ENCODE measurements at places on chromosomes 12 and 14.

GRCh38 chr14:38137005-38137404 lies 70.7 kb upstream of the SSTR1 start:
- no peak for DNase-seq

DNA sequence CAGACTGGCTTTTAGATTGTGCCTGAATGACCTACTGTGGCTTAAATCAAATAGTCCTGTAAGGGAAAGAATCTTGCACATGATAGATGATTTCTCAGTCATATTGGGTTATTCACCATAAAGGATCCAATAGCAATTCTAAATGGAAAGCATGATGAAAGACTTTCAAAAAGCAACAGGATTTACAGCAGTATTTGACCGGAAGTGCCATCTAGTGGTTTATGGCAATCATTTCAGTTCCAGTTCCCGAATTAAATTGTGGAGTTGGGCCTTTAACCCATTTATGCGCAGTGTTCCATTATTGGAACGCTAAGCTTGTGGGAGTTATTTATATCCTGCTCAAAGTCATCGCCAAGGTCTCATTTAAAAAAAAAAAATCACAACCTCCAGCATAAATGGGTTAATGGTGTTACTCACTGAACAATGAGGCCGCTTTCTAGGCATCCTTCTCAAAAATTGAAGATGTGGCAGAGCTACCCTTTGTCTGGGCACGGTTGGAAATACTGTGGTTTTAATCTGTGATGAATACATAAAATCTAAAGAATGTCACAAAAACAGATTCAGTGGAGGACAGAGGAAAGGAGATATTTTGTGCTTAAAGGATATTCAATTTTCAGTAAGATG lies 60.8 kb upstream of the REP15 start:
- DNase-seq, result no peak

- DNase-seq, result no peak
Observed at GRCh38 chr12:88243982-88244381, 101.9 kb downstream of the TMTC3 start.

DNA sequence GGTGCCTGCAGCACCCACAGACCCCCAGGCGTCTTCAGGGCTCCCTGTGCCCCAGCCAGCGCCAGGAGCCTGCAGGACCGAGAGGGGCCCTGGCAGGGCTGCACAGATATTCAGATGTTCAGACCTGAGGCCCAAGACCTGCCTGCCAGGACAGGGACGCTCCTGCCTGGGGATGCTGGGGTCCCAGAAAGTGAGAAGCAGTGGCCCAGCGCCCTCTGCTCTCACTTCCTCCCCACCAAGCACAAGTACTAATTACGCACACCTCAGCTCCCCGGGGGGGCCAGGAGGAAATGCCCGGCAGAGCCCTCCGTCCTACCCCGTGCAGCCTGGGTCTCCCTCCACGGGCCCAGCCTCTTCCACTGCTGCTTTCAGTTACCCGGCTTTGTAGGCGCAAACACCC lies 28.8 kb upstream of the INF2 start:
- DNase-seq, result no peak

GRCh38 chr12:55723516-55724225 lies 3.5 kb downstream of the RDH5 start:
- no peak for DNase-seq

GRCh38 chr14:39988939-39989338 lies 556.7 kb upstream of the FBXO33 start:
- no peak for DNase-seq

DNA sequence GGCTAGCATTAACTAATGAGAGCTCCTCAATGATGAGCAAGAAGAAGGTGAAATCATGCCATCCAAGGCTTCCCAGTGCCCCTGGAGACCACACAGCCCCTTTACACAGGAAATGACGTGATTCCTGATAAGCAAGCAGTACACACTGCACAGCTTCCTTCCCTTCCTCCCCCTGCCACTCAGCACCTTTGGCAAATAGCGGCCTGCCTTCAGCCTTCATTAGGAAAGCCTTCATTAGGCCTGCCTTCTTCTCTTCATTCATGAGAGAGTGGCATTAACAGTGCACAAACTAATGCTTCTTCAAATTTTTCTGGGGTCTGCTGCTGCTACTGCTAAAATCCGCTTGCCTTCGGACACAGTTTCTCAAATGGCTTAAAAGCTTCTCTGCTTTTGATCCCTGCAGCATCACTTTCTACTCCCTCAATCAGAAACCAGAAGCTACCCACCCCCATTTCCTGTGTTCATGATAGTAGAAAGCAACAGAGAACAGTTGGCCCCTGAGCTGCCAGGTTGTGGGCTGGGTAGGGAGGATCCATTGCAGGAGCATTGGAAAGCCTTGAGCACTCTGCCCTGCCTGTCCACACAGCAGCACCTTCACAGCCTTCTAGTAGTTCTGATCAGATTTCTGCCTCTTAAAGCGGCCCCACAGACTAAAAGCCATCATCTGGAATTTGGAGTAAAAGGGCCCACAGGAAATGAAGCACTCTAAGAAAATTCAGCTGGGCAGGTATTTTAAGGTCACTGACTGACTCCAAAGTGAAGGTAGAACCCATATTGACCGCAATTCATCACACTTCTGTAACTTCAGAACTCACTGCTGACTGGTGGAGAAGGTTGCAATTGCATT lies 103.8 kb upstream of the ETV6 start:
- DNase-seq, result no peak

DNA sequence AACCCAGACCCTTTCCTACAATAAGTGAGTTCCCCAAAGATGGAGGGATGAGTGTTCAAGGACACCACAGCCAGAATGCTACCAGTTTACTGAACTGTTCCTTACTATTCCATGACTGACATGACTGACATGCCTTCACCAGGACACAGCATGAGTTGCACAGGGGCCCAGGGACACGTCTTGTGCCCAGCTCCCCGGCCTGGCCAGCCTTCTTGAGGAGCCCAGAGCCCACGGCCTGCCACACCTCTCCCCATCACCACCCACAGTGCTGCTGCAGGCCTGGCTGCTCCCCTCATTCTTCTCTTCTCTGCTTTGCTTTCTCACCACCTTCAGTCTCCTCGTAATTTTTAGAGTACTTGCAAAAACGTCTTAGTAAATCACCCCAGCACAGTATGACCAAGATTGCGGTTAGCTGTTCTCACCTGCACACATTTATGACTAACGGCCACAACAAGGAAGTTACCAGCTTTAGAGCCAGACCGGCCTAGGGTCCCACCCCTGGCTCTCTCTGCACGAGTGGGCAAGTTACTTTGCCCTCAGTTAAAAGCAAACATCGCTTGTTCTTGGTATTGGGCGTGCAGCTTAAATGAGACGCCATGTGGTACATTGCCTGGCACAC lies 18.5 kb downstream of the PPP2R5E start:
- no peak for DNase-seq

DNA sequence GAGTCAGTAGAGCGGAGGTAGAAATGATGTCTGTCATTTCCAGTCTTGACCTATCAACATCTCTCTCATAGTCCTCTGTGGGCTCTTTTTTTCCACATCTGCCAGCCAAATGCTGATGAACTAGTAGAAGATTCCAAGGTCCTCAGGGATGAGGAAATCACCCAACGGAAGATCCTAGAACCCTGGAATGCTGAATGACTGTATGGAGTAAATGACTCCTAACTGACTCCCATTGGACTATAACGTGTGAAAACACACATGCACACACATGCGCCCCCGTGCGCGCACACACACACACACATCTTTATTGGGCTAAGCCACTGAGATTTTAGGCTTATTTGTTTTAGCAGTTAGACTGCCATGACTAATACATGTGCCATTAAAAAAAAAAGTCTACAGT lies 159.2 kb downstream of the MYRFL start:
- DNase-seq, result no peak

DNA sequence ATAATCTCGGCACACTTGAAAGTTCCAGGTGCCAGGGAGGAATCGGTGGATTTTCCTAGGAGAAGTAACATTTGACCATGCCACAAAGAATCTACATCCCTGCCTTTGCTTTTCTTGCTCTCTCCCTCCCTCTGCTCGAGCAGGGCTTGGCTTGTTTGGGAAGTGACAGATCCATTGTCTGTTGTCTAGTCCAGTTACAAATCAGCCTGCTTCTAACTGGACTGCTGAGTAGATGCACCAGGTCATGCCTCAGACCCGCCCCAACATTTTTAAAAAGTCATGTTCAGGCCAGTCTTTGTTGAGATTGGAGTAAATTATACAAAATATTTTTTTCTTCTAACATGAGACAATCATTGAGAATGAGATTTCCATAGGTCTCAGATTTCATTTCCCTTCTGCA lies 153.4 kb downstream of the GCH1 start:
- DNase-seq, result peak; percentile 1

DNA sequence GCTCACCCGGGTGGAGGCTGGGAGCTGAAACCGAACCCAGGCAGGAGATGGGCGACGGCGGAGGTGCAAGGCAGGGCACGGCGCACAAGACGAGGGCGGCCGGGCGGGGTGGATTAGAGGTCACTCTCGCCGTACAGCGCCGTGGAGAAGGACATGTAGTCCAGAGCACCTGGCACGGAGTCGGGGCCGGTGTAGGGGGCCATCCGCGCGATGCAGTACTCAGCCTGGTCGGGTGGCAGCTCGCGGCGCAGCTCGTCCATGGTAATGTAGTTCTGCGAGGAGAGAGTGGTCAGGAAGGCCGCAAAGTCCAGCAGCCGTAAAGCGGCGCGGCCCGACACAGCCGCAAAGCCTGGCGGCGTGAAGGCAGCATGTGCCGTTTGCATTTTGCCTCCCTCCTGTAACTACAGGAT lies 81.9 kb upstream of the ZFP36L1 start:
- DNase-seq, result no peak

DNA sequence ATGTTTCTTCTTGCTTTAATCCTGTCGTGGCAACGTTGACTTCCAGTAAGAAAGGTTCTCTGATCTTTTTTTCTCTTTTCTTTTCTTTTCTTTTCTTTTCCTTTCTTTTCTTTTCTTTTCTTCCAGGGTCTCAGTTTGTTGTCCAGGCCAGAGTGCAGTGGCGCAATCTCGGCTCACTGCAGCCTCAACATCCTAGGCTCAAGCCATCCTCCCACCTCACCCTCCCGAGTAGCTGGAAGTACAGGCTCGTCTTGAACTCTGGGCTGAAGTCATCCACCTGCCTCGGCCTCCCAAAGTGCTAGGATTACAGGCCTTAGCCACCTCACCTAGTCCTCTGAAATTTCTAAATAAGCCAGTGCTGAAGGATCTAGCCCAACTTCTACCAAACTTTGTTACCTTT lies 1.3 kb upstream of the MAP3K9 start:
- DNase-seq, result no peak

DNA sequence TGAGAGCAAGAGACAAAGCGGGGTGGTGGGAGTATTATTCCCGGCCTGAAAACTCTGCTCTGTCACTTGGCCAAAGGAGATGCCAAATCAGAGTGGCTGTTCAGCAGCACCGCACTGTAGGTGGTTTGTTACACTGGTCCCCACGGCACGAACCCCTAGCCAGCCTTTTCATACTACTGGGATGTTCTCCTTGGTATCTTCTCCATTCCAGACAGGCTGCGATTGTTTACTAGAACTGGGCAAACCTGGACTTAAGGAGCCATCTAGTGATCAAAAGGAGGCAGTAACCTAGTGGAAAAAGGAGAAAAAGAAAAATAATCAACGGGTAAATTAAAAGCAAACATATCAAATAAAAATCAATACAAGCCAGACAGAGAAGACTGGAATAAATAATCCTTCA lies 58.9 kb upstream of the TMTC2 start:
- no peak for DNase-seq

DNA sequence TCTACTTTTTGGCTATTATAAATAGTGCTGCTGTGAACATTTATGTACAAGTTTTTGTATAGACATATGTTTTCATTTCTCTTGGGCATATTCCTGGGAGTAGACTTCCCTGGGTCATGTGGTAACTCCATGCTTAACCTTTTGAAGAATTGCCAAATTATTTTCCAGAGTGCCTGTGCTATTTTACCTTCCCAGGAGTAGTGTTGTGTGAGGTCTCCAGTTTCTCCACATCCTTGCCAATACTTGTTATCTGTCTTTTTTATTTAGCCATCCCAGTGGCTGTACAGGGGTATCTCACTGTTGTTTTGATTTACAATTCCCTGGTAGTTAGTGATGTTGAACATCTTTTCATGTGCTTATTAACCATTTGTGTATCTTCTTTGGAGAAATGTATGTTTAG lies 18.9 kb downstream of the UBE3B start:
- DNase-seq, result no peak

DNA sequence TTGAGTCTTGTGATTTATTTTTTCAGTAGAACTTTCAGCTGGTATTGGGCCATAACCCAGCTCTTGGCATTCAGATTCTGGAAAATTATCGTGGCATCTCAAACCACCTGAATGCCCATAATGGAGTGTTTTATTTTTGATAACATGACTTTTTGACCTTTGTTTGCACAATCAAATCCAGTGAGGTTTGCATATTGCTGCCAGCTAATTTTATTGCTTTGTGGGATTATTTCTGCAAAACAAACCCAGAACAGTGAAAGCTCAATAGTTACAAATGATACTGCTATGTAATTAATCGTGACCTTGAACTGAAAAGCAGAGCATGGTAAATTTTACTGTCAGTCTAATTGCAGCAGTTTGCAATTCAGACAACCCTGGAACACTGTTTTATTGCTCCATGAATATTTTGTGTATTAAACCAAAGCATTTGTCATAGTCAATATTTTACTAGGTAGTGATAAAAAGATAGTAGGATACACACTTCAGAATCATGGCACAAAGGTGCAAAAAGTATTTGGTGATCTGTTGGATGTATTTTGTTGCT lies 255.2 kb upstream of the NAV3 start:
- no peak for DNase-seq

DNA sequence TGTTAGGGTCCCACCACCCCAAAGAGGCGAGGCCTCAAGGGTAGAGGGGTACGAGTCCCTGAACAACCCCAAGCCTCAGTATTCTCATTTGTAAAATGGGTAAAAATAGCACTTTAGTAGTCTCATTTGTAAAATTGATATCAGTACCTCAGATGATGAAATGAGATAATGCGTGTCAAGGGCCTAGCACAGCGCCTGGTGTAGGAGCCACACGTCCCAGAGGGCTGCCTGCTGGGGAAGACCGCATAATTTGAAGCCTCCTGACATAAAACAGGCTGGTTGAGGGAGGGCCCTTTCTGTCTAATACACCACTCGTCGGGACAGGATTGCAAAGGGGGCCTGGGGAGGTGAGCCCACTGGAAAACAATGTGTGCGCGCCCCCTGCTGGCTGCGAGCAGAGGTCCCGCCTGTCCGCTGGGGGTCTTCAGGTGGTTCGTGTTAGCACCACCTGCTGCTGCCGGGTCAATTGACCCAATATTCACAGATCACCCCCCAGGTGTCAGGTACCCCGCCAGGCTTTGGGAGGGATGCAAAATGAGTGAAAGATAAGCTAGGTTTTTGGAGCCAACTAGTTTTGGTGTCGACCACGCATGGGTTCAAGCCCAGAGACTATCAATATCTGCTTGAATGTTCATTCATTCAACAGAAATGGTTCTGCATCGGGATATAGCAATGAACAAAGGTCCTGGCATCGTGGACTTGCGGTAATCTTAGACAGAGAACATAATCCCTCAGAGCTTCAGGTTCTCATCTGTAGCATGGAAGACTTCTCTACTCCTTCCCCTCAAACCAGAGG lies 24.7 kb upstream of the IRF2BPL start:
- no peak for DNase-seq

All from right atrium auricular region (tissue), 2 donors.